NCI-H2081 treated with DMSO at 0.1 percent for 48 hours (cell line): ENCODE measurements at places on chromosomes 3 and 15.

GRCh38 chr3:178137831-178138230 is 398.4 kb upstream of the KCNMB2 start:
- no peak for DNase-seq

- no peak for DNase-seq
These were observed 36.3 kb downstream of the TMEM212 start for GRCh38 chr3:171879472-171879871.

DNA sequence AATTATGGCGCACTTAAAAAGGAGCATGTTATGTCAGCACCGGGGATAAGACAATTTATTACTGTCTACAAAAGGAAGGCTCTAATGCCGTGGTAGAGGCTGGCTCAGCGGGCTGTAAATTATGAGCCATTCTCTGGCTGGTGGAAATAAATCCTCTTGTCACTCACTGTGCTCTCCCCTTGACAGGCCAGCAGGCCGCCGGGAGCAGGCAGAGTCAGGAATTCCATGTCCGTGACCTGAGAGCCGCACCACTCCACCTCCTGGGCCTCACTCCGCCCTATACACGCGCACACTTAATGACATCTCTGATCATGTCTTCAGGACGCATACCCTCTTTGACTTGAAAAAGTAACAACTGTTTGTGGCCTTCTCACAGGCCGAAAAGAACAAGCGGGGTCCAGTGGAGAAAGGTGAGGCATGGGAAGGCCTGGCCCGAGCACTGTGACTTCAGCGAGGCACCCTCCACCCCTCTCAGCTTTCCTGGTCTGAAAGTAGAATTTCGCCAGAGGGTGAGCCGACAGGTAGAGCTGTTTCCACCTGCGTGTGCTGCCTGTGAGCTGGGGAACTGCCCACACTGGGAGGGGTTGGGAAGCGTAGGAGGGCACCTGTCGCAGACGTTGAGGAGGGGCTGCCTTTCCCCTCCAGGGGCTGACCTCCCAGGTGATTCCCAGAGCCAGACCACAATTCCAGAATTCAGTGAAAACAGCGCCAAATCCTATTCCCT is 13.2 kb upstream of the PCSK6 start:
- DNase-seq, result no peak

DNA sequence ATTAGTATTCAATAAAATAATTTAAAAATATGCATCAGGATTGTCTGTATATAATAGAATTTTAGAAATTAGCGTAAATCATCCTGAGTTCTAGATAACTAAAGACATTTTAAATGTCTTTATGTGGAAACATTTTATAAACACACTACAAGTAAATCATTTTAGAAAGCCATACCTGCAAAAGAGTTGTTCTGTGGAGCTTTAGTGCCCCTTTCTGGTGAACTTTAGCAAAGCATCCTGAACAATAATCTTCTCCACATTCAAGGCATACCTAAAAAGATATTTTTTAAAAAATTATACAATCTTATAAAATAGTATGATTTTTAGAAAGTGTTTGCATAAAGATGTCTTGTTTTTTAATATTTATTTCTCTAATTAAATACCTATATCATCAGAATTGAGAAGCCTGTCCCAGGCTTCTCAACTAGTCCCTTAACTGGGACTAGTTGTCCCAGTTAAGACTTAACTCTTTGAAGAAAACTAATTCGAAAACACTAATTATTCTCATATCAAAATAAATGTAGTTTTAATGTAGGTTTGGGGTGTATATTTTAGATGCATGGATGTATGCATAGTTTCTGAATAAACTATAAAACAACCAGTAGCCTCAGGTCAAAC is 29.7 kb downstream of the ZBBX start:
- no peak for DNase-seq

DNA sequence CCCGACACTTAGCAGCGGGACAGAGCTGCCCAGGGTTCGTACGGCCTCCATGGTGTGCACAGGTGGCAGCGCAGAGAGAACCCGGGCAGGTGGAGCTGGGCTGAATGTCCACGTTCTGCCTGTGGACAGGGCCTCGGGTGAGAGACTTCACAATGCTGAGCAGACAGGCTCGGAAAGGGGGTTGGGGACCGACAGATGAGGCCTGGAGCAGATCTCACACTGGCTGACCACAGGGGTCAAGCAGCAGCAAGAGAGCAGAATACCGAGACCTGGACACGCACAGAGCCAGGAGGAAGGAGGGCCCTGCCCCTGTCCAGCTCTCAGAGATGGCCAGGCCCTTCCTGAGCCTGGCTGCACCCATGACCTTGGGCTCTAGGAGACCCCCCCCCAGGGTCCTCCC is 83.0 kb downstream of the VGLL4 start:
- DNase-seq, result no peak

DNA sequence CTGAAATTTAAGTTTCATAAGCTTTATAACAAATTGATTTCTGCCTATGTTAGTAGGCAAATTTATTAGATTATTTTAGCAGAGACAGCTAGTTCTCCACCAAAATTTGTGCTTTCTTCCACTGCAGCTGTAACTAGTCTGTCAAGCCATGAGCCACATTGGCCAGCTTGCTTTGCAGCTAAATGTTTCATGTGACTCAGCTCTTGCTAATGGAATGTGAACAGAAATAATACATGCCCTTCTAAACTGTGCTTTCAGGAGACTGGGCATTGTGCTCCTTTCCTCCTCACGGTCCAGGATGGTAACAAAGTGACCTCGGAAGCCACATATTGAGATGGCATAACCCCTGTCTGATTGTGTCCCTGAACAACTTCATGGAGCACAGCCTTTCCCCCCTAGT is 51.3 kb upstream of the KPNA4 start:
- no peak for DNase-seq

GRCh38 chr3:65901226-65901625 is 137.5 kb downstream of the MAGI1 start:
- DNase-seq, result no peak

DNA sequence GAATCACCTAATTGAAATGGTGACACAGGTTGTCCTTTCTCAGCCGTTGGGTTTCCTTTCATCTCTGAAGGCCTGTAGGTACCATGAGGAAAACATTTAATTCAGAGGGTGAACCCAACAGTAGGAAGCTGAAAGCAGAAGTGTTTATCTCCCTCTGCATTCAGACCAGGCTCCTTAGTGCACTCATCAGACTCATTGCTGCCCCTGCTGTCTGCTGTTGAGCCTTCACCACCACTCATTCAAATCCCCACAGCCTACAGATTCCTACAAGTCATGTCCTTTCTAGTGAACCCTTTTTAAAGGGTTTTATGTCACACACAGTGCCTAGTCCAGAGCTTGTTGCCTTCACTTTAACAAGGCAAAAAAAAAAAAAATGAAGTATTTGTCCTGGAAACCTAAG is 13.4 kb downstream of the WDR48 start:
- DNase-seq, result no peak

DNA sequence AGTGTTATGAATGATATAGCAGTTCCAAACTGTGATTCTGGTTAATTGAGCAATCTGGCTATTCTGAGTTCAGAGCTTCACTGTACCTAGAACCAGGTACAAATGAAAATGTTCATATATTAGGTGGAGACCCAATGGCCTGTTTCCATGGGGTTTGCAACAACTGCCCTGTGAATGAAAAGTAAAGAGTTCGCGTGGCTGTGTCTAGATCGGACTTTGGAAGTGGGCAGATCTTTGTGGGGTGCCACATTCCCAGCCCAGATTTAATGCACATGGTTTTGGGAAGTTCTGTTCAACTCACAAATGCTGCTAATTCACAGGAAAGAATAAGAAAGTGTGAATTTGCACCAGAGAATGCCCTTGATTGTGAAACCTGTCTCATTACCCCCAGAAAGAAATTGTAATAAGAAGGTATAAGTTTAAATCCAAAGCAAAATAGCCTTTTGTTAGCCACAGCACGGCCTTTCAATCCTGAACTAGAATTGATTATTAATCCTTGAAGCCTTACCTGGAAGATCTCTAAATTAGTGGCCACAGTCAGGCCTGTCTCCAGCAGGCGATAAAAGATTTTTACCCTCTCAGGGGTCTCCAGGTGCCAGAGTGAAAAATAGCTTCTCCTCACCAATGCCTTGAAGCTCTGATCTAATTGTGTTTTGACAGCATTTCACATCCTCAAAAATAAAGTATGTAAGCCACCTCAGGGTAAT is 22.6 kb downstream of the WHAMM start:
- DNase-seq, result no peak

- DNase-seq, result no peak
These were observed 16.8 kb upstream of the SMAD3 start for GRCh38 chr15:67048281-67049279.

DNA sequence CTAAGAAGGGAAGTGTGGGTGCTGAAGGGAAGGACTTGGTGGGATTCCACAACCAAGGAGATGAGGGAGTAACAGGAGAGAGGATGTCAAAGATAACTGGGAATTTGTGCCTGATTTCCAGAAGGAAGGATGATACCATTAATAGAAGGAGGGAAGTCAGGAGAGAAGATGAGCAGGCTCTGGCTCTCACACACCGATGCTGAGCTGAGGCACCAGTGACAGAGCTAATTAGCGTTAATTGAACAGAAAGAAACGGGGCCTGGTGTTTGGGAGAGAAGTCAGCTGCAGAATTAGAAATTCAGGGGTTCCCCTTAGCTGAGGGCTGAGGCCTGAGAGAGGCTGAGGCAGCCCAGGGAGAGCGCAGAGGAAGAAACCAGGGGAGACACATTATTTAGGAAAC is 11.9 kb upstream of the PDIA5 start:
- no peak for DNase-seq

DNA sequence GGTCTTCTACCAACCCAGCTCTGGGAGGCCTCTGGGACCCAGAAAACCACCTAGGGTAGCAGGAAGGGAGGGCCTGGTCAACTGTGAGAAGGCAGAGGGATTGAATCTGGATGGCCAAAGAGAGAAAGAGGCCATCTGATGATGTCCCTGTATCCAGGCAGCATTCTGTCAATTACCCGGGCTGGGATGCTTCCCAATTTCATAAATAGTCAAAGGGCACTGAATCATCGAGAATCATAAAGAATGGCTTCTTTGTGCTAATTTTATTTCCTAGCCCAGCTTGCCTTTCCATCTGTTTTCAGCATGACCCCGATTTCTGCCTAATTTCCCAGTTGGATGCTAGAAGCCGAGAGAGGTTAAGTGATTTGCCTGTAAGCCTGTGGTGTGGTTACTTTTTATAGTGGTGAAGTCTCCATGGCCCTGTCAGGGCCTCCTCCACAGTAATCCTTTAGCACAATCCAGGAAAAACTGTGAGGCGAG is 129.2 kb downstream of the FAM43A start:
- no peak for DNase-seq

- no peak for DNase-seq
These were observed 8.9 kb upstream of the PXK start for GRCh38 chr3:58323529-58324390.

DNA sequence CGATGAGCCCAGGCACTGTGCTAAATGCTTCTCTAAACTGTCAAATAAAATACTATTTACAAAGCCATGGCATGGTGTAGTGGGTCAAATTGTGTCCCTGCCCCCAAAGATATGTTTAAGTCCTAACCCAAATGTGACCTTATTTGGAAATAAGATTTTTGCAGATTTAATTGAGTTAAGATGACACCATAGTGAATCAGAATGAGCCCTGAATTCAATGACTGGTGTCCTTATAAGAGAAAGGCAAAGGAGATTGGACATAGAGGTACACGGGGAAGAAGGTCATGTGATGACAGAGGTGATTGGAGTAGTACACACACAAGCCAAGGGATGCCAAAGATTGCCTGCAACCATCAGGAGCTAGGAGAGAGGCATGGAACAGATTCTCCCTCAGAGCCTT is 121.6 kb upstream of the VEPH1 start:
- no peak for DNase-seq
